ENCODE measurements at places on chromosomes 7 and 10. TPM values are rescaled to one million over a fixed set of nuclear protein-coding genes. Genes with fewer than 3 reads are reported as not detected.

DNA sequence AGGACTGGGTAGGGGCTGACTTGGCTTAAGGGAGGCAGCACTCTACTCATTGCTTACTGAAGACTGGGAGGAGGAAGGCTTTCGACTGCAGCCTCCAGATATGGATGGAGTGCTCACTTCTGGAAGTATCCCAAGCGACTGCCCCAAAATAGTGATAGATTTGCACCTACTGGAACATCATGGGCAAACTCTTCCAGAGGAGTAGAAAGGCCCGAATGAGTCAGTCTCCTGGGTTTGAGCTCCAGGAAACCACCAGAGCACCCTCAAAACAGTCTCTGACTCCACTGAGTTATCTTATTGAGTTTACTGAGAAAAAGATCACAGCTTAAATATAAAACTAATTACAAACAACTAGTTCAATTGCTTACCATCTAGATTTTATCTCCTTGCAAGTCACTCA is 37.2 kb upstream of the PDLIM1 start:
- ATAC-seq: no peak

DNA sequence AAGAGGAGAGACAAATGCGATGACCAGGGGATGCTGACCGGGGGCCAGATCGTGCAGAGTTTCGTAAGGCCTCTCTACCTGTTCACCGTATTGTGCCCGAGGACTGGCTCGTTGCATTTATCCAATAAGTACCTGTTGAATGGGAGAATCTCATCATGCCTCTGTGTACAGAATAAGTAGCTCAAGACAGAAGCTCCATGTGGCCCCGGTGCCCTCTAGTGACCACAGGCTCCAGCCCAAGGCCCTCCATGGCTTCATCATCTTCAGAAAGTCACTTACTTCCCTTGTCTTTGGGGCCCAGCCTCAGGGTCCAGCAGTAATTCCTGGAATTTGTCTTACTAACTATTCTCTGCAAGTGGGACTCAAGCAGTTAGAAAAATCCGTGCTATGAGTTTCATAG is 151.0 kb downstream of the CHN2 start:
- no peak for ATAC-seq

- no peak for ATAC-seq
These were observed 77.0 kb downstream of the ADCYAP1R1 start for GRCh38 chr7:31129067-31129466.

DNA sequence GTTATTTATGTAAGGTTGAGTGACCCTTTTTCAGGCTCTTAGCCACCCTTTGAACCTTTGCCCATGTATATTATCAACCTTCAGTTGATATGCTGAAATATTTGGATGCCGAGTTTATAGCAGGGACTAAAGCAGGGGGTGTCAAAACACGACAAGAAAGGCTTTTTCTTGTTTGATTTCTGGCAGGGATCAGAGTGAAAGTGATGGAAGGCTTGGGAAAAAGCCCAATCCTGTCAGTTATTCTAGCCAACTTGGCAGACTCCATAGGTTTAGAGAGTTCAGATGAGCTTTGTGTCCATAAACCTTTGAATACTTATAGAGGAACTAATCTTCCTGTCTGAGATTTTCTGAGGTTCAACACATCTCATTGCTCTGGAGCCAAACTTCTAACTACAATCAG is 47.5 kb downstream of the INHBA start:
- ATAC-seq: no peak

DNA sequence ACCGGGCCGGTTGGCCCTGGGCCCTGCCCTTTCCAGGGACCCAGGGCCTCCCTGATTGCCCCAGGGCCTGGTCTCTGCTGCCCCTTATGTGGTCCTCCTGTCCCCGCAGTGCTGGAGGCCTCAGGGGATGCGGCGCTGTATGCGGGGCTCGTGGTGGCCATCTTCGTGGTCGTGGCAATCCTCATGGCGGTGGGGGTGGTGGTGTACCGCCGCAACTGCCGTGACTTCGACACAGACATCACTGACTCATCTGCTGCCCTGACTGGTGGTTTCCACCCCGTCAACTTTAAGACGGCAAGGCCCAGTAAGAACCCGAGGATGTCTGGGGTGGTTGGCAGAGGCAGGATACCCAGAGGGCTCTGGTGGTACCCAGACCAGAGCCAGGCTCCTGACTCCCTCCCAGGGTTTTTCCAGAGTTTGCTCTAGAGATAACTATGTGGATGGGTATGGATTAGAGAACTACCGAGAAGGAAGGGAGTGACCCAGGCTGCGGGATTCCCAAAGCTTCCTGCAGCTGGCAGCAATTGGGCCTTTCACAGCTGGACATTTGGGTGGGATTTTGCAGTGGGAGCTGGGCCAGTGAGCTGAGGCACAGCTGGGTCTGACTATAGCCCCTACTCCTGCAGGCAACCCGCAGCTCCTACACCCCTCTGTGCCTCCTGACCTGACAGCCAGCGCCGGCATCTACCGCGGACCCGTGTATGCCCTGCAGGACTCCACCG is 28.1 kb upstream of the SLC29A3 start:
- ATAC-seq: no peak

DNA sequence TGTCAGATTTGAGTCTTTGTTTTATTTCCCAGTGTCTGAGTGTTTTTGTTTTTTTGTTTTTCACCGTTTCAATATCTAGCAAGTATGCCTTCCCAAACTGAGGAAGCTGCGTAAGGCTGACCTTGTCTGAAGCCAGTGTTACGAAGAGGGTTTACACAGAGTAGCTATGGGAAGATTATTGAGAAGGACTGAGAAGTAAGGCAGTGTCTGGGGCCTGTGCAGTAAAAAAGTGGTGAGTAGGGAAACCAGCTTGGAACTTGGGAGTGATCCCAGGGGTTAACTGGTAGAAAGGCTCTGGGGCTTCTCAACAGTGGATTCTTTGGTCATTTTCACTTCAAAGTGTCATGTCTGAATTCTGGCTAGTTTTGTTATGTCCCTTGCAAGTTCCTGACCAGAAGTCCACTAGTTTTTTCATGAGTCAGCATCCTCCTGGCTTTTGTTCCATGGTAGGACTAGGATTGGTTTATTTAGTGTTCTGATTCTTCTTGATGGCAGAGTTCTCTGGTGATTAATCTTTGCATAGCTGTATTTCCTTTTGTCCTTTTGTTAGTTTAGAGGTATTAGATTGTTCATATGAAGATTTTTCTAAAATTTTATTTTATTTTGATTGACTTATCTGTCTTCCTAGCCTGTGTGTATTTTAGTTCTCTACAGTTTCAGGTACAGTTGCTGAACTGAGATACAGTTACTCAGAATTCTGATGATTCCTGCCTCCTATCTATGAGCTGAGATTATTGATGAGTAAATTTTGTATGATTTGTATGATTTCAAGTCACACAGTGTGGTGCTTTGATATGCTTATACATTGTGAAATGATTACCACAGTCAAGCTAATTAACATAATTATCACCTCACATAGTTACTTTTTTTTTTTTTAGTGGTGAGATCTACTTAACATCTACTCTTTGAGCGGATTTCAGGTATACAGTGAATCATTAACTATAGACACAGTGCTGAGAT is 19.0 kb downstream of the GARS1 start:
- ATAC-seq: no peak

- no peak for ATAC-seq
These were observed 630 bp downstream of the ZNF680 start for GRCh38 chr7:64562256-64562625.

DNA sequence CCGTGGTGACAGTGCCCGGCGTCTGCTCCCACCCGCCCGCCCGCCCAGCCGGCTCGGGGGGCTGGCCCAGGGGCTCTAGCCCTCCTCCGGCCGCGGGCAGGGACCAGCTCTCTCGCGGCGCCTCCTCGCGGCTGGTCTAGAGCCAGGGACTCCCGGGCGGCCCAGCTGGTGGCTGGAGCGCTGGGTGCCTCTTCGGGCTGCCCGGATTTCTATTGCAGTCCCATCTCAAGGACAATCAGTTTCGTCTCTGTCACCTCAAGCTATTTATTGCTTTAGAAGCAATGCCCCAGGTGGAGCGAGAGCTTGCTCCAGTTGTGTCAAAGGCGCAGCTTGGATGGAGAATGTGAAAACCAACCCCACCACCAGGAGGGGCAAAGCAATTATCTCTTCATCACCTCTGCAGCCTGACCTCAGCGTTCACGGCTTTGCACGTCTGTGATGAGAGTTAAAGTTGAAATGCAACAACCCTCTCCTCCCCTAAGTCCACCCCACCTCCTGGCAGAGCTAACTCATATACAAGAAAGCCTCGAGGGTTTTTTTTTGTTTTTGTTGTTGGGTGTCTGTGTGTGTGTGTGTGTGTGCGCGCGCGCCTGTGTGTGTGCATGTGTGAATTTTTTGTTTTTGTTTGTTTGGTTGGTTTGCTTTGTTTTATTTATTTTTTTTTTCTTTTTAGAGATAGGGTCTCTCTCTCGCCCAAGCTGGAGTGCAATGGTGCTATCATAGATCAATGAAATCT is at the start of gene ITGA8:
ITGA8 (minus strand) TSS at position 24 of the 736 bp plus-strand sequence. CDS start 151 bp downstream, outside the sequence.
- ATAC-seq: peak; percentile 73

DNA sequence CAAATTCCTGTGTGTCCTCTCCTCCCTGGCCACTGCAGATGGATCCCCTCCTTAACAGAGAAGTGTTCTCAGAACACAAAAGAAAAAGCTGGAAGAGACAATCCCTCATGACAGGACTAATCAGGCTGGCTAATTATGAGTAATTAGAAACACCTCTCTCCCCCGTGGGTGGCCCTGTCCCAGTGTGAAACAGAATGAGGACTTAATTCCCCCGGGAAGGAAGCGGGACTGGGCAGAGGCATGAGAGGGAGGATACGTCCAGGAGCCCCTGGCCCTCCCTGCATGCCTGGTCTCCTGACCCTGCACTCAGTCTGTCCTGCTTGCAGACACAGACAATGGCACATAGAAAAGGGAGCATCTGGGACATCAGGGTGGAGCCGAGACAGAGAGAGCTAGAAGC is 7.6 kb upstream of the ADCYAP1R1 start:
- ATAC-seq: no peak

GRCh38 chr7:128351296-128352152 is 7.8 kb upstream of the RBM28 start:
- ATAC-seq: peak; percentile 12

- no peak for ATAC-seq
These were observed 55.6 kb upstream of the NKX6-2 start for GRCh38 chr10:132841615-132841975.

DNA sequence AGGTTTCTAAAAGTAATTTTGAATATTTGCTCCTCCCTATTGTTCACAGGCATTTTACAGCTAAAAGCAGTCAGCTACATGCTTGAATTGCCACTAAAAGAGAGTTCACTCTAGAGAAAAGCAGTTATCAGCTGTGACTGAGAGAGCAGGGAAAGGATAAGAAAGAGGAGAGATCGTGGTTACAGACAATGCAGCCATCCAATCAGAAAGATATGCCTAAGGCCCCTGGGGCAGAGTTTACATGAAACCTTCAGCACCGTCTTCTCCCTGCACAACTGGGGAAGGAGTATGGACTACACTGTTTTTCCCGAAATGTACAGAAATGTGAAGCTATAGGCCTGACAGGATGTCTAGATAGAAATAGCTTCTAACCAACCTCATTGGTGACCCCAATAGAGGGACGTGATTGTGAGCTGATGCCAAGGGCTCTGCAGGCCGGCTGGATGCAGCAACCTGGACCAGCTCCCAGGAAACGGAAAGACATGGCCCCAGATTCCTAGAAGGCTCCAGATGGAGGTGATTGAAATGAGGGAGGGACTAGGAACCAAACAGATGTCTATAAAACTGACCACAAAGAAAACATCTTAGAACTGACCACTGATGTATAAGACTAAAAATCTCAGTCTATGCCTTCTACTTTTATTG is 3.2 kb upstream of the VSTM4 start:
- no peak for ATAC-seq

- no peak for ATAC-seq
These were observed 57.2 kb upstream of the INPP5A start for GRCh38 chr10:132480356-132480755.

- ATAC-seq: peak; percentile 55
These were observed 13.0 kb upstream of the DLG5 start for GRCh38 chr10:77939561-77940001.

DNA sequence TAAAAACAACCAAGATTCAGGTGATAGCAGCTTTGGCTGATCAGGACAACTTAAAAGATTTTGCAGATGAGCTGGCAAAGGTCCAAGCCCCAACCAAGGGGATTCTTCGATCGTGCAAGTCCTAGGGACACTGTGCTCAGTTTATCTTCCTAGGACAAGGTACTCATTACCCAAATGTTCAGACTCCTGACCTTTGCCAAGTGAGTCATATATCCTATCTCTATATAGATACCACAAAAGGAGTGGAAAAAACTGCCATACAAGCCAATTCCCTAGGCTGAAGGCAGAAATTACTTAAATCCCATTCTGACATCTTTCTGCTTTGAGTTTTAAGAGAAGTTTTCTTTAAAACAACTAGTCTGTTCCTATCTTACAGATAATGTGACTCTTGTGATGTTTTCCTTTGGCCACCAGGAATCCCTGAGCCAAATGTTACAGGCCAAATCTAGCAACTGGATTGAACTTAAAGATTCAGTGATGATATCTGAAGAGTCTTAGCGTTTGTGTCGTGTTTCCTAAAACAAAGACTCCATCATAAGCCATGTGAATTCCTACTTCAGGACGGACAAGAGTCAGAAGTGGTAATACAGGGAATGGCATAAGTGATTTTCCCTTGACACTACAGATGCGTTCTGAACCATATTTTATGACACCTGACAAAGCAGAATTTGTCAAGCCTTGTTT is 142.6 kb upstream of the ASAH2 start:
- no peak for ATAC-seq

DNA sequence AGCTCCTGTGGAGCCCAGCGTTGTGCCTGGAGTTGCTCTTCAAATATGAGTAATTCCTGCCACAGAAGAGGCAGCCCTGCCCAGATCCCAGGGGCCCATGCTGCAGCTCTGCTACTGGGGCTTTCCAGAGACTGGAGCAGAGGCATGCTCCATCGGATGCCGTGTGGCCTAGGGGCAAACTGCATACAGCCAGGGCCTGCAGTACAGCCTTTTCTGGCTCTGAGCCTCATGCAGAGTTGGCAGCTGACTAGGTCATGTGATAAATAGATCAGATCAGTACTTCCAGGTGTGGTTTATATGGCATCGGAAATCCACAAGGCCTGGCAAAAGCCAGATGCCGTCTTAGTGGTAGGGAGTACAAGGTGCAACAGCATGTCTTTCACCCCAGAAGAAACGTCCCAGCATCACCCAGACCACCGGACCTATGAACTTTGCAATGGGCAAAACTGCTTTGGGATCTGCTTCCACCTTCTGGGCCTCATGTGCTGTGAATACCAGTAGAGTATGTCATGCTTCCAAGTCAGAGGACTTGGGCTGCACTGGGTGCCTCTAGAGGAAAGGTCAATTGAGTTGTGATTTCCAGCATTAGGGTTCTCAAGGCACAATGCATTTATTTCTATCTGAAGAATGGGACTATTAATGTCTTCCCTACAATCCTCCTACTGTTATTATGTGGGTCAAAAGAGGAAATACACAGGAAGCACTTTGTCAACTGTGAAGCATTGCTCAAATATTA is 250.7 kb upstream of the ZNF32 start:
- ATAC-seq: no peak

GRCh38 chr7:92279396-92280031 is 33.7 kb downstream of the ANKIB1 start:
- no peak for ATAC-seq

- ATAC-seq: no peak
These were observed 23.9 kb upstream of the CALD1 start for GRCh38 chr7:134755422-134756022.

PPP2R2D gene
- 48.1 TPM for total RNA-seq

NFE2L3 gene
- total RNA-seq: 0.62 TPM

TRIM50 gene
- total RNA-seq: 0.42 TPM

EPHB4 gene
- 55.6 TPM for total RNA-seq

CFAP70 gene
- total RNA-seq: 1.2 TPM

CNOT4 gene
- 35.0 TPM for total RNA-seq

GPRIN2 gene
- 1.6 TPM for total RNA-seq

ATP6V1F gene
- 67.7 TPM for total RNA-seq

INHBA gene
- total RNA-seq: 44.8 TPM

TYSND1 gene
- 10.9 TPM for total RNA-seq

CPVL gene
- 24.6 TPM for total RNA-seq

ZNF853 gene
- total RNA-seq: 32.3 TPM

SH3PXD2A gene
- total RNA-seq: 39.4 TPM

ANKRD26 gene
- total RNA-seq: 7.6 TPM
